ENCODE measurements at places on chromosomes 13 and 19. TPM values are rescaled to one million over a fixed set of nuclear protein-coding genes. Genes with fewer than 3 reads are reported as not detected.

- DNase-seq = no peak
Measured at GRCh38 chr13:106277484-106278154, 257.8 kb downstream of the EFNB2 start.

GRCh38 chr13:42971691-42972347 is 20.2 kb downstream of the EPSTI1 start:
- DNase-seq = no peak

Gene KLHL1
- total RNA-seq = 0.10 TPM

DNA sequence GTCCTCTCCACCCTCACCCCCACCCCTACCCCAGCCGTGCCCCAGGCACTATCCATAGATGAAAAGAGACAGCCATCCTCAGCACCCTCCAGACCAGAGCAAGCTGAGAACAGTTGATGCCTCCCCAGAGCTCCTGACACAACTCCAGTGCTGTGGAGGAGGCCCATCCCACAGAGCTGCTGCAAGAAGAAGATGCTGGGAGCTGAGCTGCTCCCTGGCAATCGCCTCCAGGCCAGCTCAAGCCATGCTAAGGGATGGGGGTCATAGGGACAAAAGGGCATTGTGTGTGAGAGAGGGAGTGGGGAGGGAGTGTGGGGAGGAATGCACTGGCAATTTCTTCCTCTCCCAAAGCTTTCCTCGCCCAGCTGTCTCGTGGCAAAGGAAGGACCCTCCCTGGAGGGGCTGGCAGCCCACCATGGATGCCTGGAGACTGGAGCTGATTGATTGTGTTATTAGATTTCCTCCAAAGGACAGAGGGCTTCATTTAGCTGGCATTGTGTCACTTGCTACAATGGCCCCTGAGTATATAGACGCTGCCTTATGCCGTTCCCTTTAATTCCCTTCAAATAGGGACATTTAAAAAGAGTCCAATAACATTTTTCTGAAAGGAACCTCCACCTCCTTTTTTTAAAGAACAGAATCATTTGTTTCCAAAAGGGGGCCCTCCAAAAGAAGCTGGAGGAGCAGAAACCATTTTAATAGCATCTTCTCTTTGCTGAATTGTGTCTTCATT is 476.4 kb downstream of the FOXO1 start:
- peak; percentile 47 for DNase-seq

- no peak for DNase-seq
Measured at GRCh38 chr19:5536337-5536894, 31.3 kb downstream of the TINCR start.

GRCh38 chr13:100541897-100542825 is 46.4 kb downstream of the GGACT start:
- DNase-seq = no peak

Gene VAV1
- 4.7 TPM for total RNA-seq

Gene CD177
- 19.0 TPM for total RNA-seq

- no peak for DNase-seq
Measured at GRCh38 chr19:19997656-19998268, 41.5 kb downstream of the ZNF682 start.

- DNase-seq = no peak
Measured at GRCh38 chr19:8041531-8041931, 11.0 kb upstream of the CCL25 start.

DNA sequence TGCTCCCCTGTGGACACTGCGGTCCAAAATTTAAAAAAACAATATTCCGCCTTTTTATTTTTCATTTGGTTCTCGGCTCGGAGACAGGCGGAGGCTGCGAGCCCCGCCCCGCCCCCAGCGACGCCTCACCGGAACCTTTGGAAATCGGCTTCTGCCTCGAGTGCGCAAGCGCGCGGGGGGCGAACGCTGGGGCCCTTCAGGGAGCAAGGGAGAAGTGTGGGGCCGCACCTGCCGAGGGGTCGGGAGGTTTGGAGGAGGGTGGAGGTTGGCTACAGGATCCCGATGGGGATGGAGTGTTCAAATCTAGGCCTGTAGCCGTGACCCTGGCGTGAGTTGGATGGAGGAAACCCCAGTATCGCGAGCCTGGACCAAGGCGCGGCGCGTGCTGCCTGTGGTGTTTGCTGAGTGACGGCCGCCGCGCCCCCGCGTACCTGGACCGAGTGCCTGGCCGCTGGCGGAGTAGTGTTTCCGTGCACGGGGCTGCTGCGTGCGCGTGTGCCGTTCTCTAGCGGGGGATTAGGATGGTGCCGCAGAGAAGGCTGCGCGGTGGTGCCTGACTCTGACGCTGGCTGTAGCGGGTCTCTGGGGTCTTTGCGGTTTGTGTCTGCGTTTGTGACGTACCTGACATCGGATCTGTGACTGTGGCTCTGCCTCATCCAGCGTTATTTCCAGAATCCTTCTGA is 565 bp upstream of the ZFP30 start:
- DNase-seq = peak; percentile 67

DNA sequence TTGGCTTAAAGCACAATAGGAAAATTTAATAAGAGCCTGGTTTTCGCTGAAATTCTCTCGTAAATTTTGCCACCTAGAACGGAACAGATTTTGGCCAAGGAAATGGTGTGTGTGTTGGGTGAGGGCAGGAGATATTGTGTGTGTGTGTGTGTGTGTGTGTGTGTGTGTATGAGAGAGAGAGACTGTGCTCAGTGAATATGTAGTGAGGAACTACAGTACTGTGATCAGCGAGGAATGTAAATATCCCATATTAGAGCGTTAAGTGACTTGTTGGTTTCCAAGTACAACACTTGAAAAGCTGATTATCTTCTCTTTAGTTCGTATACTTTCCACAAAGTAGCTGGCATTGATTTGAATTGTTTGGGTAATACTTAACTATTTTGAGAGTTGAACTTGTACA is 738.9 kb downstream of the PCDH9 start:
- no peak for DNase-seq

Gene UNC13A
- 0.10 TPM for total RNA-seq

Gene DGKH
- 14.4 TPM for total RNA-seq

DNA sequence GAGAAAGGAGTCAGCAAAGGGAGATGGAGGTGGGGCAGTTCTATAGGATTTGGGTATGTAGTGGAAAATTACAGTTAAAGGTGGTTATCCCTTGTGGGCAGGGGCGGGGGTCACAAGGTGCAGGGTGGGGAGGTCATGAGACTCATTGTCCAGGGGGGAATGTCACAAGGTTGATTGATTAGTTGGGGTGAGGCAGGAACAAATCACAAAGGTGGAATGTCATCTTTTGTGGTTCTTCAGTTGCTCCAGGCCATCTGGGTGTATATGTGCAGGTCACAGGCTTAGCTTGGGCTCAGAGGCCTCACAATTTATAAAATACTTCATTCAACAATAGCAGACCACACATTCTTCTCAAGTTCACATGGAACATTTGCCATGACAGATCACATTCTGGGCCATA is 109.6 kb downstream of the ATP11A start:
- DNase-seq = no peak

- no peak for DNase-seq
Measured at GRCh38 chr19:23779645-23780044, 21.0 kb upstream of the ZNF681 start.

GRCh38 chr19:7078008-7078407 is 8.5 kb downstream of the ZNF557 start:
- no peak for DNase-seq

GRCh38 chr19:18020212-18021085 is 12.5 kb downstream of the ARRDC2 start:
- no peak for DNase-seq

DNA sequence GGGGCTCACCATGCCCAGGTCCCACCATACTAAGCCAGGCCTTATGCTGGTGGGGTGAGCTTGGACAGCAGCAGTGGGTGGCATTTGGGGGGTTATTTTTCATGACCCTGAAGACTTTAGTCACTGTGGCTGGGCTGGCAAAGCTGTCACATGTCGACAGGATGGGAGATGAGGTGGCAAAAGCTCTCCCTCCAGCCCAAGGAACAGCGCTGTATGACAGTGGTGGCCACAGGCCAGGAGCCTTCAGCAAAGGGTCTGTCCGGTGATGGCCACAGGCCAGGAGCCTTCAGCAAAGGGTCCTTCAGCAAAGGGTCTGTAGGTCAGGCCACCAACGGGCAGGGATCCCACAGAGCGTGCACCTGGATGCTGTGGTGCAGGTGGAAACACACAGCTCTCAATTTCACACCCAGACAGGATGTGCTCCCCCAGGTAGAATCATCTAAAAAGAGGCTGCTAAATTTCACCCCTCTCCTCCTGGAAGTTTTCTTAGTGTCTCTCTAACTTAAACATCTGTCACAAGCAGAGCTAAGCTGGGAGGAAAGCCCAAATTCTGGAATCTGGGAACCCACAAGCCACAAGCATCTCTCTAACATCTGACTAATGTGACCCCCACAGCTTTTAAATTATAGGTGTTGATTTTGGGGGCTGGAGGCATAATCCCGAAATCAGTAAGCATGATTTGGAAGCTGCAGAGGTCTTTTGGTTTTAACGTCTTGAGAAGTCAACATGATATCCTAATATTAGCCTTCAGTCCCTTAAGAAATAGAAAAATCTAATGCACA is 23.0 kb downstream of the COL4A1 start:
- DNase-seq = peak; percentile 85

Gene PSG5
- total RNA-seq = not detected

DNA sequence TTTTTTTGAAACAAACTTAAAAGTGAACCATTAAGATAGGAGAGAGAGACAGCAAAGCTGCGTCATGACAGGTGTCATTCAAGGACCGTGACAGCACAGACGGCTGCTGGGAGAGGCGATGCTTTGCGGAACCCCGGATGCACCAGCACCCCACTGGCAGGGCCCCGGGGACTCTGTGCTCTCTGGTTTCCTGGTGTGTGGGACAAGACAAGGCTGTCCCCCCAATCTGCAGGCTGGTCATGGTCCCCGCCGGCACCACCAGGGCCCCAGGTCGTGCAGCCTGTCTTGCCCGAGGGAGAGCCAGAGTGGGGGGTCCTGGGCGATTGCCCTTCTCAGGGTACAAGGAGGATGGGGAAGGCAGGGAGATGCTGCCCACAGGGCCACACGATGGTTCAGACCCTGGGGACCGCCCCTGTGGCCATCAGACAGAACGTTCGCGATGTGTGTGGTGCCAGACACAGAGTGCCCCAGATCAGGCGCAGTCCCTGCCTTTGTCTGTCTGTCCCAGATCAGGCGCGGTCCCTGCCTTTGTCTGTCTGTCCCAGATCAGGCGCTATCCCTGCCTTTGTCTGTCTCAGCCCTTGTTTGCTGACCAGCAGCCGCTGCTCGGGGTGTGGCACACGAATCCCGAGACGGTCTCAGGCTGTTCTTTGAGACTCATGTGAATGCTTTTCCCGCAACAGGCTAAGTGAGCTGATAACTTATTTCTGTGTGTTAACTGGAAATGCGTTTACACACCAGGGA is 36.1 kb downstream of the ADPRHL1 start:
- DNase-seq = no peak

Gene EXOC3L2
- total RNA-seq = 0.89 TPM

DNA sequence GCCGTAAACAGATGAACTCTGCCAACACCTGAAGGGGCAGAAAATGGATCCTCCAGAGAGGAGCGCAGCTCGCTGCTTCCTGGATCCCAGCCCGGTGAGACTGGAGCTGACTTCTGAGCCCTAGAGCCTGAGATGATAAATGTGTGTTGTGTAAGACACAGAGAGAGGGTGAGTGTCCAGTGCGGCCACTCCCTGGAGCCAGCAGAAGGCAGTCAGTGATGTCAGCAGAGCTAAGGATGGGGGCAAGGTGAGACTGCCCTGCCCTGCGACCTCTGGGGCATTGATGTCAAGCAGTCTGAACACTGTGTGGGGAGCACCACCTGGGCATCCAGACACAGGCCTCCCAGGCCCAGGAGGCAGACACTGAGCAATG is 9.7 kb upstream of the SLC35E1 start:
- no peak for DNase-seq

Gene DACH1
- 8.5 TPM for total RNA-seq

GRCh38 chr13:53501387-53501786 is 472.8 kb downstream of the OLFM4 start:
- DNase-seq = no peak

DNA sequence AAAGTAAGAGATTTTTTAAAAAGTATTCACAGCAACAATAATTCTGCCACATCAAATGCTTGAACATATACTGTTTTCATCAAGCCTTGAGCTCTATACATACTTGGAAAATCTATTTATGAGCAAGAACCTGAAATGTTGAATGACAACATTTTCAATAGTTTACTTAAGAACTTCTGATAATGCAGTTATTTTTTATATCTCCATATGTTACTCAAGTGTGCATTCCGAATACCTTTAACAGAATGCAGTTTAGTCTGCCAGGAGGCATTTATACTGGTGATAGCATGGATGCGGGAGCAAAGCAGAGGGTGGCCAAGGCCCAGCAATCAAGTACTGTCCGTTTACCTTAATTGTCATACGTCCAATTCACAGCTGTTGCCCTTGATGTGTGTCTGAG is 589.5 kb downstream of the KCTD12 start:
- no peak for DNase-seq

Gene GGACT
- 5.1 TPM for total RNA-seq

DNA sequence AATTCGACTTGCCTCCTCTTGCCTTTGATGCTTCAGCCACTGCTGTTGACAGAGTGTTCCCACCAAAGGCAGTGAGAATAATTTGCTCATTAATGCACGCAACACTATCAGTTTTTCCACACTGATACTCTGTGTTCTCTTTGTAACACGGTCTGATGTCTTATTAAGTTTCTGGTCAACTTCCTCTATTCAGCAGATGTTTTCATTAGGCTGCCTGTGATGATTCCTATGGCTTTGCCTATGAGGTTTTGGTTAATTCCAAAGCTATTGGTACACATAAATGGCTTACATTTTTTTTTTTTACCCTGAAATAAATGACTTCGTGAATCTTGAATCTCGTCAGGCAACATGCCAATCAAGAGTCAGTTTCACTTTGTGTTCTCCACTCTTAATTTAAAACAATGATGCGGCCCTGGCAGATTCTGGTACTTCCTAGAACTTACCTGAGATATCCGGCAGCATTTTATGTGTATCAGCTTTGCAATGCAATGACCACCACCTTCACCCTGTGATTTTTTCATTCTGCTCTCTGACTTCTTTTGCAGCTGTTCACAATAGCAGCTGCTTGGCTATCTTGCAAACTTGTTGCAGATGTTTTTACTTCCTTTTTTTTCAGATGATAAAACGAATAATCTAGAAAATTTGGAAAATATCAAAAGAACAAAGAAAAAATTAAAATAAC is 27.5 kb upstream of the KL start:
- DNase-seq = no peak

Gene ELL
- 13.0 TPM for total RNA-seq

GRCh38 chr19:37695144-37695899 is 24.2 kb downstream of the ZNF607 start:
- no peak for DNase-seq

- DNase-seq = no peak
Measured at GRCh38 chr13:97935071-97935470, 18.4 kb upstream of the IPO5 start.

Gene ZNF878
- 0.49 TPM for total RNA-seq

DNA sequence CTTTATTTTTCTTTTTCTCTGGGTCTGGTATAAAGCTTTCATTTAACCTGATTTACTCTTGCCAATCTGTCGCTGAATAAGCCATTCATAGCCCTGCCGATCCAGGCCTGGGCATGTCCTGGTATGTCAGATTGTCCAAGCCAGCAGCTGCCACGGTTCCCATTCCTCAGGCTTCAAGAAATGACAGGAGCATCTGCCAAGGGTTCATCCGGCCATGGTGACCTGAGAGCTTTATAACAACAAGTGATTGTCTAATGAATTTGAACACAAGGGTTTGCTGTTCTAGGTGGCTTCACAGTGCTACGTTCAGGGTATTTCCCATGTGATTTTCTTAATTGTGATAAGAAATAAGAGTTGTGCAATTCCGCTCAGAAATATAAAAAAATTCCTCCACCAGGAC is 20.0 kb downstream of the PNMA8A start:
- DNase-seq = no peak

- DNase-seq = no peak
Measured at GRCh38 chr19:35015954-35016351, 14.3 kb upstream of the SCN1B start.

GRCh38 chr19:17127671-17128070 is 52.1 kb downstream of the MYO9B start:
- DNase-seq = no peak
